ENCODE measurements at places on chromosomes 3 and 15.

DNA sequence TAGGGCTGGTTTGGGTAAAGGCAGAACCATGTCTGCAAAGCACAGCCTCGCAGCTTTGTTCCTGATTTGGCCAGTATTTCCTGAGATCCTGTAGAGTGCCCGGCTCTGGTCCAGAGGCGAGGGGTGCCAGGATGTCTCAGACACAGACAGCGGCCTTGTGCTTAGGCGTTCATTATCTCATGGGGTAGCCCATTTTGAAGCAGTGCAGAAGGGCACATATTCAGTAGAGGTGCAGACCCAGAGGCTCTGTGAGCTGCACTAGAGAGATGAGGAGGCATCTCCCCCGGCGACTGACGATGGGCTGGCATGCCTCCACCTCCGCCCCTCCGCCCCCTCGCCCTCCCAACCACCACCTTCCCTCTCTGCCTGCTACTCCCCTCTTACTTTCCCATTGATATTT lies 170.3 kb downstream of the CHDH start:
- H3K27ac ChIP-seq = no peak overlapping the region
- H3K27me3 ChIP-seq = peaks cover 11% of the 10 kb centered on the region
- peak; percentile 46 for DNase-seq
- no peaks in the 10 kb centered on the region for H3K36me3 ChIP-seq

DNA sequence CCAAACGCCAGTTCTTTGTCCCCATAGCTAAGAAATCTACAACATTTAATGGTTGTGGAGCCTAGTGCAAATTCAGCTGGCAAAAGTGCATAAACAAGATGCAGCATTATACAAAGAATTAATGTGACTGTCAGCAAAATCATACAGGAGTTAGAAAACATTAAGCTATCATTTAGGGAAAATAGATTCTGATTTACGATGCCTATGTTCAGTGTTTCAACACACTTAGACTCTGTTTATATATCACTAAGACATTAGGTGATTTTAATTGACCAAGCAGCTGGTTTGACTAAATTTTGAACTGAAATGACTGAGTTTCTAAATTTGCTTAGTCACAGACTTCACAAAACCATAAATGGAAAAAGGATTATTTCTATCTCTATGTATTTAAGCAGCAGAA lies 1076.8 kb downstream of the TBL1XR1 start:
- H3K36me3 ChIP-seq = no peaks in the 10 kb centered on the region
- no peak overlapping the region for H3K4me3 ChIP-seq

DNA sequence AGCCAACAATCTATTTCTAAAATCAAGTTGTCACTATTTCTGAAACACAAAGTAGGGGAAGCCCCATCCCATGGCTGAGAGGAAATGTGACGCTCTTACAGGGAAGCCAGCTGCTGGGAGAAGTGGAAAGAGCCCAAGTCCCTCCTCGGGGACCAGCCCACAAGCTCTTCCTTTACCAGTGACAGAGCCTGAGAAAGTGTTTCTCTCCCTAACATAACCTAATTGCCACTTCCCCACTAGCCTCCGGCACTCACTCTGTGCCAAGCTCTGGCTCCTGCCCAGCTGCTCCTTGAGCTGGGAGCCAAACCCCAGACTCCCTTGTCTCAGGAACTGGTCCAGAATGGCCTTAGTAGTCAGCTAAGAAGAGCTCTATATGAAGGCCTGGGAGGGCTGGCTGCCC lies 42.9 kb downstream of the TNFAIP8L3 start:
- peaks cover 2% of the 10 kb centered on the region for H3K4me1 ChIP-seq
- H3K27ac ChIP-seq = no peak overlapping the region
- no peak overlapping the region for H3K4me3 ChIP-seq
- no peaks in the 10 kb centered on the region for H3K36me3 ChIP-seq
- DNase-seq = no peak
- H3K27me3 ChIP-seq = peaks cover 14% of the 10 kb centered on the region

DNA sequence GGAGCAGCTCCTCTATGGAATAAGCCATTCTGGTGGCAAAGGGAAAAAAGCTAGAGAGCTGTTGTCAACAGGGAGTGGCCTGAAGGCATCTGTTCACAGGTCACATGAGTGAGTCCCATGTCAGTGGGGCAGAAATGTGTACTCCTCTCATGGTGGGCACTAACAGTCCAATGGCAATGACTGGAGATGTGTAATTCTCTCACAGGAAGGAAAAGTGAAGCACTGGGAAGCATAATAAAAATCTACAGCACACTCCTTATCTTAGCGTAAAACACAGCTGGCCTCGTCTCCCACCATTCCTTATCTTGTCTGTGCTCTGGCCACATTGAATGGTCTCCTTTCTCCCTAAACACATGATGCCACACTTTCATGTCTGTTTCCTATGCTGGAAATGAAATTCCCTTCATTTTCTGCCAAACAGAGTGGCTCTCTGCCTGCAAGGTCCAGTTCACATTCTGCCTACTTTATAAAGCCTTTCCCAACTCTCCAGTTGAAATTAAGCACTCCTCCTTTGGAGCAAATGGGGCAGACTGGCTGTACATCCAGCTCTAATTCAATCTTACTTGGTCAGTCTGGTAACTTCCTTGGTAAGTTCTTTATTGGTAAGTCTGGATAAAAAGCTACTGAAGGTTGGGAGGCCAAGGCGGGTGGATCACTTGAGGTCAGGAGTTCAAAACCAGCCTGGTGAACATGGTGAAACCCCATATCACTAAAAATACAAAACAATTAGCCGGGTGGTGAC lies 139.8 kb downstream of the RPL22L1 start:
- DNase-seq = no peak
- H3K36me3 ChIP-seq = no peaks in the 10 kb centered on the region
- no peaks in the 10 kb centered on the region for H3K4me1 ChIP-seq
- no peak overlapping the region for H3K4me3 ChIP-seq
- H3K27ac ChIP-seq = no peak overlapping the region

DNA sequence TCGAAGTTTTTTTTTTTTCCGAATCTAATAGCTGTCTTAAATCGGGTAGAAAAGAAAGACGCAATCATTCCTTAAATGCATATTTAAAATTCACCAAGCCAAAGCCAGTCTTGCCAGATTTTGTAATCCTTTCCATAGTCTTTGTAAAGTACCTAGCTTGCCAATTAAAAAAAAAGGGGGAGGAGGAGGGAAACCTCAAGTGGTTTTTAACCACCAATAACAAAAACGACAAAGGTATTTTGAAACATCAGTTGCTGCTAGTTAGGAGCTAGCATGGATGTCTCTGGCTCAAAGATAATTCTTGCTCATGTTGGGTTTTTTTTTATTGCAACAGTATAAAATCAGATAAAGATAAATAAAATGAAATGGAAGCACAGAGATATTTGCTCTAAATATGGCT lies 187.9 kb downstream of the MECOM start:
- H3K36me3 ChIP-seq = no peaks in the 10 kb centered on the region
- peaks cover 3% of the 10 kb centered on the region for H3K27me3 ChIP-seq
- H3K27ac ChIP-seq = no peak overlapping the region
- no peak for DNase-seq
- H3K4me1 ChIP-seq = no peaks in the 10 kb centered on the region

GRCh38 chr3:157318639-157319288 lies 117.9 kb upstream of the PTX3 start:
- no peak overlapping the region for H3K4me3 ChIP-seq
- H3K4me1 ChIP-seq = no peaks in the 10 kb centered on the region
- no peak for DNase-seq
- H3K27ac ChIP-seq = no peak overlapping the region

GRCh38 chr15:90942354-90943120 lies 7.5 kb downstream of the UNC45A start:
- no peak for DNase-seq
- H3K4me3 ChIP-seq = no peak overlapping the region
- H3K36me3 ChIP-seq = peaks cover 53% of the 10 kb centered on the region

GRCh38 chr3:137764001-137764433 lies at the start of gene SOX14:
SOX14 (plus strand) TSS chr3:137764315; CDS start chr3:137764785, 470 bp downstream.
- DNase-seq = no peak
- peak within 1 kb of the TSS; percentile 42 for H3K27ac ChIP-seq
- H3K4me3 ChIP-seq = no peak within 1 kb of the TSS
- H3K4me1 ChIP-seq = no peaks in the 10 kb centered on the region

GRCh38 chr3:100465892-100466777 lies 26.3 kb upstream of the TMEM45A start:
- H3K36me3 ChIP-seq = no peaks in the 10 kb centered on the region
- peaks cover 5% of the 10 kb centered on the region for H3K4me1 ChIP-seq
- H3K27ac ChIP-seq = peak overlapping the region; percentile 34
- no peaks in the 10 kb centered on the region for H3K27me3 ChIP-seq

GRCh38 chr3:42061713-42062380 lies 29.3 kb upstream of the TRAK1 start:
- peaks cover 4% of the 10 kb centered on the region for H3K4me1 ChIP-seq
- H3K4me3 ChIP-seq = no peak overlapping the region
- DNase-seq = no peak

GRCh38 chr3:190097617-190098016 lies 23.1 kb downstream of the P3H2 start:
- H3K27me3 ChIP-seq = peaks cover 8% of the 10 kb centered on the region
- H3K4me1 ChIP-seq = peaks cover 3% of the 10 kb centered on the region
- no peak overlapping the region for H3K4me3 ChIP-seq
- H3K36me3 ChIP-seq = no peaks in the 10 kb centered on the region

DNA sequence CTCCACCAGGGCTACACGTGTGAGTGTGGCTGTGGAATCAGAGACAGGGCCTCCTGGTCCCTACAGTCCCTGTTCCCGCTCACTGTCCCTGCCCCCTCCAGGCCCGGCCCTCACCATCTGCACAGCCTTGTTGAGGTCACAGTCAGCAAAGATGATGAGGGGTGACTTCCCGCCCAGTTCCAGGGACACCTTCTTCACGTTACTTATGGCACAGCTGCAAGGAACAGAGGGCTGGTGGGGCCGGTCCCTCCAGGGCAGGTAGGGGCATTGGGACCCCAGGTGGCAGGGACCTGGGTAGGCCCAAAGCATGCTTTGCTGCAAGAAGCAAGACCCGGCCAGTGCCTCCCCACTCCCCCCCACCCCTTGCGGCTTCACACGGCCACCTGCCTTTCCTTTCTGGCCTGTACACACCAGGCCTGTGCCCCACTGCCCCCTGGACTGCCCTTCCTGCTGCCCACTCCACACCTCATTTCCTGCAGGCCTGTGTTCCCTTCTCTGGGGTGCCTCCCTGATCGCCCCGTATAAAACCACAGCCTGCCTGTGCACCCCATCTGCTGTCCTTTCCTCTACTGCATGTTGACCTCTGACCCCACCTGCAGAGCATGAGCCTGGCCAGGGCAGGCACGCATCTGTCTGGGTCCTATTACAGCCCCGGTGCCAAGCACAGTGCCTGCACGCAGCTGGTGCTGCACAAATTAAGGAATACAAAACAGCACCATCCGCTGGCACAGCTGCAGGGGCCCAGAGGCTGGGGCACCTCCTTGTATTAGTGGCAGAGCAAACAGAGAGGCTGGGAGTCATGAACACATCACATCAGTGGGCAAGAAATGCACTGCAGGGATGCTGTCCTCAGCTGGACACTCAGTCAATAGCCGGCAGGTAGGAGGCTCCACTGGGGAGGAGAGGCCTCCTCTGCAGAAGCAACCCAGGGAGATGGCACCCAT lies 30.8 kb upstream of the SLC41A3 start:
- peaks cover 2% of the 10 kb centered on the region for H3K27me3 ChIP-seq
- H3K27ac ChIP-seq = no peak overlapping the region
- no peak for DNase-seq

GRCh38 chr3:30664884-30665283 lies 58.5 kb downstream of the TGFBR2 start:
- no peaks in the 10 kb centered on the region for H3K27me3 ChIP-seq
- H3K27ac ChIP-seq = peak overlapping the region; percentile 90
- DNase-seq = no peak
- H3K4me1 ChIP-seq = peaks cover 75% of the 10 kb centered on the region
- H3K4me3 ChIP-seq = peak overlapping the region; percentile 73

- no peak overlapping the region for H3K4me3 ChIP-seq
- no peaks in the 10 kb centered on the region for H3K4me1 ChIP-seq
- H3K36me3 ChIP-seq = no peaks in the 10 kb centered on the region
- no peak overlapping the region for H3K27ac ChIP-seq
Measured at GRCh38 chr3:193553586-193553985, 1.1 kb downstream of the ATP13A4 start.

DNA sequence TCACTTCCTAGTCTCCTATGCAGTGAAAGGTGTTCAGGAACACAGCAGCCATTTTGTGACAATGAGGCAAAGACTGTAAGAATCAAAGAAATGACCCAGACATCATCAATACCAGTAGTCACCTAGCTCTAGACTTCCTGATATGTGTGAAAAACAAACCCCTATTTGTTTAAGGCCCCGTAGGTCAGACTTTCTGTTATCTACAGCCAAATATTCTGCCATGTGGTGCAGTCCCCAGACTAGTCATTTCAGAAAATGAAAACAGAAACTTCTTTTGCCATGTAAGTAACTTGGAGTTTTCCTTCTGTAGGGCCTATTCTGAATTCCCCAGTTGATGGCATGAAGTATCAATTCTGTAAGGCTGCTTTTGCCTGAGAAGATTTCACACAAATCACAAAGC lies 181.7 kb upstream of the SNTN start:
- no peak for DNase-seq
- no peak overlapping the region for H3K4me3 ChIP-seq
- no peaks in the 10 kb centered on the region for H3K4me1 ChIP-seq
- H3K36me3 ChIP-seq = no peaks in the 10 kb centered on the region

- H3K4me3 ChIP-seq = no peak overlapping the region
- peaks cover 2% of the 10 kb centered on the region for H3K36me3 ChIP-seq
- H3K4me1 ChIP-seq = peaks cover 25% of the 10 kb centered on the region
- no peaks in the 10 kb centered on the region for H3K27me3 ChIP-seq
Measured at GRCh38 chr3:71266875-71267274, 316.7 kb downstream of the FOXP1 start.

DNA sequence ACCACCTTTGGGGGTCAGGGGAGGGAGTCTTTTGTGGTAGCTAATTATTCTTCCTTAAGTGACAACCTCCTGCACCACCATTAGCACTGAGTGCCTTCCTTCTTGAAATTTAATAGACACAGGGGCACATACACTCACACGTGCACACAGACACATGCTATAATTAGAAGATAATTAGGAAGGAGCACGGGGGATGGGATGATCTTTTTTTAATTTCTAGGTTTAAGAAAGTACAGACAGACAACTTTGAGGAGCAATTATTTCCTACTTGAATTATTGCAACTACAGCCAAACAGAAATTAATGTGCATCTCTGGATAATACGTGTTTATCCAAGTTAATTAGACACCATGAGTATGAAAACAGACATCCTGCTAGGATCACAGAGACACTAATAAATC lies 44.8 kb upstream of the GUCA1C start:
- no peaks in the 10 kb centered on the region for H3K27me3 ChIP-seq
- no peak overlapping the region for H3K27ac ChIP-seq
- DNase-seq = no peak
- no peaks in the 10 kb centered on the region for H3K36me3 ChIP-seq
- H3K4me1 ChIP-seq = no peaks in the 10 kb centered on the region

DNA sequence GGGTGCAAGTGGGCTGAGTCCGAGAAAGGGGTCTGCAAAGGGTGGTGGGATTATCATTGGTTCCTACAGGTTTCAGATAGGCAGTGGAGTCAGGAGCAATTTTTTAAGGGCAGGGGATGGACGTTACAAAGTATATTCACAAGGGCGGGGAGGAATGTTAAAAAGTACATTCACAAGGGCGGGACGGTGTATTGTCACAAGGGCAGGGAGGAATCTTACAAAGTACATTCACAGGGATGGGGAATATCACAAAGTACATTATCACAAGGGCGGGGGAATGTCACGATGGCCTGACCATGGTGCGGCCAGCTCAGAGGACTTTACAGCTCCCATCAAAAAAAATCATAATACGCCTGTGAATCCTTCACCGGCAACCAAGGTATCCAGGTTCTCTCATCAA lies 20.6 kb upstream of the TEX55 start:
- H3K36me3 ChIP-seq = no peaks in the 10 kb centered on the region
- H3K27me3 ChIP-seq = no peaks in the 10 kb centered on the region
- no peak for DNase-seq
- no peaks in the 10 kb centered on the region for H3K4me1 ChIP-seq

Data from activated CD4-positive, alpha-beta T cell treated with anti-CD3 and anti-CD28 coated beads, Interleukin-2, amount 10 ng/mL, durations not matched to agents 24 days and 14 days (primary cell).